ENCODE measurements at places on chromosomes 5 and 9.

GRCh38 chr9:87336914-87337333 is 160.7 kb upstream of the DAPK1 start:
- DNase-seq: peak; percentile 84

DNA sequence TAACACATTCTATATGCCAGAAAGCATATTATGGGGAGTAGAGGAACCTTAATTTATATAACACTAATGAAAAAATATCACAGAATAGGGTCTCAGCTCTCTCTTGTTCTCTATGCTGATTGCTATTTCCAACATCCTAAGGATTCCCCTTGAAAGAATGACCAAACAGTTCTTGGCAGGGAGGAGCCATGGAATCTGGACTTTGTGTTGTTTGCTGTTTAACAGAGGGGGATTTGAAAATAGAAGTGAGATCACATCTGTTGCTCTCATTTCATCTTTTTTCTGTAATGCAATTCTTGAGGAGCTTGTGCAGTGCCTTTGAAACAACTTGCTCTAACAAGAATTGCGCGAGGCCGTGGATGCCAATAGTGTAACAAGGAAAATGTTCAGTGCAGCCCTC is 755.3 kb downstream of the TLE1 start:
- no peak for DNase-seq

DNA sequence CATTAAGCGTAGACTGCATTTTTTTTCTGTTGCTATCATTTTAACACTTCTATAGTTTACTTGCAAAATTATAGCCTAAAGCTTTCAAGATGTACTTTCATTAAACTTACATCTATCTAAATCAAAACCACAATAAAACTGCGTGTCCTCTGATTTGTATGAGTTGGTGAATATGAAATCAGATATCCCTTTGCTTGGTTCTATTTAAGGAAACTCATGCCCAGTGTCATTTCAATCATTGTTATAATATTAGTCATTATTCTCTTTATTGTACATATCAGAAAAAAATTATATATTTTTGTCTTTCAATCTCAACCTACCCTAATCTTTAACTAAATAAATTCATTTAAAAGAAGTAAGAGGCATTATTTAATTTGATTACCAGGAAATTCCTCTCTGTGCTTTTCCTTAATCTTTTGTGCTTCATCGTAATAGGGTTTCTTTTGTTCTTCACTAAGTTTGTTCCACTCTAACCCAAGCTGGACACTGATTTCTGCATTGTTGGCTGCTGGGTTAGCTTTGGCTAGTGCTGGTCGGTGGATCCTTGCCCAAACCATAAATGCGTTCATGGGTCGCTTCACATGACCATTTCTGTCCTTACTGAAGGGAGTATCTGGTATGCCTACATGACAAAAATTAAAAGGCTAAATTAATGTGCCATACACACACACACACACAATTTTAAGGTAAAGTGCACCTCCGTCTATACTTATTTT is 3.8 kb downstream of the SOX30 start:
- DNase-seq: peak; percentile 66

DNA sequence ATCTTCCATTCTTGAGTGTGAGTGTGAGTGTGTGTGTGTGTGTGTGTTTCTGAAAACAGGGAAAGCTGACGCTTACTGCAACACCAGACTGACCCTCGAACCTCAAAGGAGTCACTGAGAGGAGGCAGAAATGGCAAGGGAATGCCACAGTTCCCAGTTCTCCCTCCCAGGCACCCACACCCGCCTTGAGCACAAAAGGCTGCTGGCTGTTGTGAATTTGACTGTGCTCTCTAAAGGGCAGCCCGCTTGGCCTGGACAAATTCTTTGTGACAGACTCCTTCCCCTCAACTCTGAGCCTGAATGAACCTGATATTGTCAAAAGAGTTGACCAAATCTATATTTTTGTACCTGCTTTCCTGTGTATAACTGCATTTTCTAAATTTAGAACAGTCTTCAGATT is 245.7 kb upstream of the IRX2 start:
- DNase-seq: no peak

GRCh38 chr9:93670208-93671019 is 94.0 kb downstream of the PHF2 start:
- no peak for DNase-seq

Data from astrocyte of the cerebellum (primary cell).